ENCODE measurements at places on chromosomes 13 and 19.
A peak's percentile ranks its signal among the peaks of the same experiment; 100 is the strongest.

DNA sequence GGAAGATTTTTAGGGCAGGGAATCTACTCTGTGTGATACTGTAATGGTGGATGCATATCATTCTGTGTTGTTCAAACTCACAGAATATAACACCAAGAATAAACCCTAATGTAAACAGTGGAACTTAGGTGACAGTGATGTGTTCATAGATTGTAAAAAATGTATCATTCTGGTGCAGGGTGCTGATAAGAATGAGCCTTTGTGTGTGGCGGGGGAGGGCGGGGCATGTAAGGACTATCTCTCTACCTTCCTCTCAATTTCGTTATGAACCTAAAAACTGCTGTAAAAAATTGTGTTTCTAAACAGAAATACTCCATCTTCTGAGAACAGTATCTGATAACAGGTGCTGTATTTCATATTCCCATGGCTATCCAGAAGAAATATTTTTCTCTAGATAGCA lies 35.6 kb downstream of the TNFRSF19 start:
- no peak for DNase-seq

DNA sequence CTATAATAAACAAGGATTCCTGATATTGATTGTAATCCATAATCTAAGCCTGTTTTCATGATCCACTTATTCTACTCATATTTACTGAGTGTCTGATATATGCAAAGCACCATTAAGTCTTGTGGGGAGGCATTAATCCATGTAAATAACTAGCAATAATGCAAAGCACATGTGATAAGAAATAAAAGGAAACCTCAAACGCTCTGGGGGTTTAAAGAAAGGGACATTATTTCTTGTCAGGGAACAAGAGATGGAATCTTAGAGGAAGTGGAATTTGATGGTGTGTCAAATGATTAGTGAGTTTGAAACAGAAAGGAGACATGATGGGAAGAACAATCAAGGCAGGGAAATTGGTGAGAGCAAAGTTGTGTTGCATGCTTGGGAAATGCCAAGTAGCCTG lies 57.4 kb upstream of the FLT1 start:
- DNase-seq = peak; percentile 66

DNA sequence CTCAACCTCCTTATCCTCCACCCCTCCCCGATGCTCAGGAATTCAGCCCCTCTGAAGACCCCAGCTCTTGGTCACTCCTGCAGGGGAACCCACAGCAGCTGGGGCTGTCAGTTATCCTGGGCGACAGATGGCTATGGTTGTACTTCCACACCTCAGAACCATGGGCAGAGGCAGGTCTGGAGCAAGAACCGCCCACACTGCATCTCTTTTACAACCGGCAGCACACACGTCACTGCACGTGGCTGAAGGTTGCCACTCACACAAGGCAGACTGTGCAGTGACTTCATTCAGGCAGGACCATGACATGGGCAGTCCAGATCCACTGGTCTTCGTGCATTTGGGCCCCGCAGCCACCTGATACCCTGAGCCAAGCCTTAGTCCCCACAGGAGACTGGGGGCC lies 21.5 kb upstream of the SDHAF1 start:
- no peak for DNase-seq

GRCh38 chr19:46542428-46543230 lies 47.0 kb upstream of the PNMA8B start:
- peak; percentile 44 for DNase-seq

GRCh38 chr13:81406639-81407292 lies 1065.8 kb upstream of the SPRY2 start:
- DNase-seq = no peak

DNA sequence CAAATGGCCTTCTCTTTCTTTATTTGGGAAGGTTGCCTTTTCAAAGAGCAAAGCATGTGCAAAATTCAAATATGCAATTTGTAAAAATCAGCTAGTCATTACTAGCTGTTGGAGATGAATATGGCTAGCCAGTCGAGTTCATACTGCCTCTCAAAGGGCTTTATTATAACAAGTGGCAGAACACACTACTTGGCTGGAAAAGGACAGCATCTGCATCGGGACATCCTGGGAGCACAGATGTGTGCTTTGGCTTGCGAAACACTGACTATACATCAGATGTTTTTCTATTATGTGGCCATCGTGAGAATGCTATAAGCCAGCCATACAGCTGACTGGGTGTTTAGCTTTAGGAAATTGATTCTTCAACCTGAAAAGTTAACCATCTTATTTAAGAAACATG lies 424.2 kb downstream of the KCTD12 start:
- no peak for DNase-seq
